ENCODE measurements at places on chromosomes 4 and X. TPM values are rescaled to one million over a fixed set of nuclear protein-coding genes. Genes with fewer than 3 reads are reported as not detected.

PHOX2B gene
- total RNA-seq: not detected

- DNase-seq: no peak
Measured at GRCh38 chrX:123108513-123109427, 75.3 kb upstream of the GRIA3 start.

DNA sequence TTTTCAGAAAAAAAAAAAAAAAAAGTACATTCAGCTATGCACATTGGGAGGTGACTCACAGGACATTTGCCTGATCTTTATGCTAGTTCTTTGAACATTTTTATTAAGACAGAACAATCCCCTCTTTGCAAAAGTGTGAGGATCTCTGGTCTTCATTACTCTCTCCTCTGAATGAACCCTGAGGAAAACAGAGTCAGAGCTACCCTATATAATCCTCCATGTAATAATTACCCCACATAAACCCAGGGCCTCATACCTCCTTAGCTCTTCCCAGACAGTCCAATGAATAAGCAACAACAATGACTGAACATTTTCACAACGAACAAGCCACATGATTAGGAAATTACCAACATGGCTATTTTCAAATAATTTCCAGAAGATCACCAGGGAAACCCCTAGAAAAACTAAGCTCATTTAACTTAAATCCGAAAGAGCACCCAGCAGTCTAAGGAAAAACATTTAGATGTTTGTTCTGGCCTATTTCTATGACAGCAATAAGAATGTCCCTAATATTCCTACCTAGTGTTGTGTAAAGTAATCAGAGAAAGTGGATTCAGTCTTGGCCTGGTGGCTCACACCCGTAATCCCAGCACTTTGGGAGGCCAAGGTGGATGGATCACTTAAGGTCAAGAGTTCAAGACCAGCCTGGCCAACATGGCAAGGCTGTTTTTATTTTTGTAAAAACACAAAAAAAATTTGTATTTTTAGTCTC is 37.8 kb downstream of the TBC1D9 start:
- no peak for DNase-seq

GRCh38 chrX:43106009-43106408 is 328.0 kb upstream of the PPP1R2C start:
- DNase-seq: no peak

P2RY8 gene
- total RNA-seq: not detected

- DNase-seq: no peak
Measured at GRCh38 chr4:73523126-73523525, 41.6 kb downstream of the AFM start.

UGT2B17 gene
- not detected for total RNA-seq

- DNase-seq: no peak
Measured at GRCh38 chrX:124506066-124506465, 159.7 kb downstream of the SH2D1A start.

- DNase-seq: no peak
Measured at GRCh38 chr4:88613417-88613875, 21.2 kb downstream of the HERC3 start.

GAGE12J gene
- total RNA-seq: not detected

GRCh38 chr4:105119356-105119755 is 27.3 kb upstream of the TET2 start:
- DNase-seq: no peak

GRCh38 chrX:101252634-101253033 is 33.0 kb downstream of the DRP2 start:
- DNase-seq: no peak

GRCh38 chr4:138449938-138450337 is 207.8 kb upstream of the SLC7A11 start:
- no peak for DNase-seq

GRCh38 chr4:22430626-22431025 is 85.2 kb downstream of the ADGRA3 start:
- no peak for DNase-seq

DNA sequence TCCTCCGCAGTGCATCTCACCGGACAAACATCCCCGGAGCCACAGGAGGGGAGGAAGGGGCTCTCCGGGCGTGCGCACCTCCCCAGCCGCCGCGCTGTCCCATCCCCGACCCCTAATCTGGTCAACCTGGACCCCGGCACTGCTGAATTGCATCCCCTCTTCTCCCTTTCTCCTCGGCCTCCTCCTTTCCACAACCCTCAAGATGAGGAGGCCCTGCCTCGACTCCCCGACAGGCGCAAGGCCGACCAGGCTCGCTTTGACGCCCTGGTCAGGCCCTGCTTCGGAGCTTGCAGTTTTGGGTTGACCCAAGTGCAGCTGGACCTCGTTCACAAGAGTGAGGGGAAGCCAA is 2.3 kb downstream of the PDGFRA start:
- DNase-seq: no peak

GRCh38 chr4:164943192-164943591 is 34.3 kb downstream of the TRIM61 start:
- DNase-seq: no peak

DNA sequence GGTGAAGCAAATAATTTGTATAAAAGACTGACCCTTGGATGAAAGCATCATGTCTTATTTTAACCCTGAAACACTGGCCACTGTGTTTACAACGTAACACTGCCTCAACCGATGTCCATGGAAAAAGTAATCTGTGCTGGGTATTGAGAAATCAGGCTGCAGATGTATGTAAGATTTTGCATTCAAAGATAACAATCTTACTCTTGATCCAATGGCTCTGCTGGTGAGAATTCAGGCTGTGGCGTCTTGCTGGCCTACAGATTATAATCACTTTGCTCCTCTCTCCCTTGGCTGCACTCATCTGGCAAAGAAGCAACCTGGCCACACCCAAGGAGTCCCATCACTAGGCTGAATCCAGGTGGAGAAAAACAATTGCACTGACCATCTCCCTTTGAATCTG is 7.5 kb downstream of the ADGRA3 start:
- no peak for DNase-seq

Measured in A172 (cell line).